Stimulated activated CD4-positive, alpha-beta T cell treated with anti-CD3 and anti-CD28 coated beads, Interleukin-4, amount 100 ng/mL, for 4 hours (primary cell): ENCODE measurements at places on chromosomes 1 and 21.

GRCh38 chr1:161119092-161119903 lies 1.4 kb downstream of the NIT1 start:
- peak; percentile 52 for DNase-seq

DNA sequence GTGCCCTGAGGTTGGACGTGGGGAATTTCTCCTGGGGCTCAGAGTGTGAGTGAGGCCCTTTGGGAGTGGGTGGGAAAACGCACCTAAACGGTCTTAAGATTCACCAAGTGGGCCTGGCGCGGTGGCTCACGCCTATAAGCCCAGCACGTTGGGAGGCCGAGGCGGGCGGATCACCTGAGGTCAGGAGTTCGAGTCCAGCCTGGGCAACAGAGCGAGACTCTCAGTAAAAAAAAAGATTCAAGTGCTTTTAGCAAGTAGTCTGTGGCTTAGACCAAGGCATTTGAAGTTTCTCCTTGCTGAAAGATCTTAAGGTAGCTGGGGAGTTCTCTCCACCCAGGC lies 1.4 kb downstream of the RPS8 start:
- DNase-seq, result no peak

DNA sequence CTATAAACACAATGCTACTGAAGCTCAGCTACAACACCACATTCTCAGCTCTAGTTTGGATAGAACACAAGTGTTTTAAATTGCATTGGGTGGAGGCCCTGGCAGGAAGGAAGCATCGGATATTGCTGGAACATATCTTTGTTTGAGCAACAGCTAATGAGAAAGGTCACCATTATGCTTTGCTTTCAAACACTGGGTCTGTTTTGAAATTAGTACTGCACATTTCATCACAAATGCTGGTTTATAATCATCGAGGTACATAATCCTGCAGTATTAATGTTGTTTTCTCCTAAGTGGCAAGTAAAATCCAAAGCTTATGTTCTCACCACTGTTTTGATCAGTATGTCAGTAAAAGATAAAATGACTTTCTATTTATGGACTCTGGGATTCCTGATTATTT lies 61.5 kb upstream of the ARHGAP29 start:
- no peak for DNase-seq

DNA sequence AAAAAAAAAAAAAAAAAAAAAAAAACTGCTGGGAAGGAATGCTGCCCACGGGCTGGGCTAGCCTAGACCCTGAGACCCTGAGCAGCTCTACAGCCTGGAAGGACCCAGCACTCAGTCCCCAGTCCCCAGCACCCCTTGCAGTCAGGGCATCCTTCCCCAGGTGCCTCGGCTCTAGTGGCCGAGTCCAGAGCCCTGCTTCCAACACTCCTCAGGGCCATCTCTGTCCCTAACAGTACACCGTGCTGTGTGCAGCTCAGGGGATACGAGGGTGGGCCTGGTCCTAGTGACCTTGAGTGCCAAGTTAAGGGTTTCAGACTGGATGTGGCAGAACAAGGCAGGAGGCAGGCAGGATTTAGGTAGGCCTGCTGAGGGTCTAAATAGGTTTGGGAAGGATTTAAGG lies 50.2 kb upstream of the LRP8 start:
- DNase-seq, result no peak

GRCh38 chr1:153968000-153968363 lies 280 bp downstream of the CREB3L4 start:
- no peak for DNase-seq

GRCh38 chr21:46441961-46442498 lies 16.7 kb upstream of the DIP2A start:
- no peak for DNase-seq

DNA sequence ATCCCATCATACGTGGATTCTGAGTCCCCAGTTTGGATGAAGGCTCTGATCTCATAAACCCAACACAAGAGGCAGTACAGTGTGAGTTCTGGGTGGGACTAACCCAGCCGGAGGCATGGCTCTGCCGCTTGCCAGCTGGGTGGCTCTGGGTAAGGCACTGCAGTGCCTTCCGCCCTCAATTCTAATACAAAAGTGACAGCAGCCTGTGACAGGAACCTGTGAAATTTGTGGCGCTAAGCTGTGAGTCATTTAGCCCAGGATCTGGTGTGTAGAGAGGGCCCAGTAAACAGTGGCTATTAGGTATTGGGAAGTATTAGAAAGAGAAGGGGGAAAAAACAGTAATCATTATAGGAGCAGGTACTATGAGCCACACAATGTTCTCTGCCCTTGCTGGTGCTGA lies 23.3 kb downstream of the HSPG2 start:
- DNase-seq, result peak; percentile 15

- no peak for DNase-seq
Measured at GRCh38 chr1:223793716-223794115, 52.0 kb downstream of the TP53BP2 start.

DNA sequence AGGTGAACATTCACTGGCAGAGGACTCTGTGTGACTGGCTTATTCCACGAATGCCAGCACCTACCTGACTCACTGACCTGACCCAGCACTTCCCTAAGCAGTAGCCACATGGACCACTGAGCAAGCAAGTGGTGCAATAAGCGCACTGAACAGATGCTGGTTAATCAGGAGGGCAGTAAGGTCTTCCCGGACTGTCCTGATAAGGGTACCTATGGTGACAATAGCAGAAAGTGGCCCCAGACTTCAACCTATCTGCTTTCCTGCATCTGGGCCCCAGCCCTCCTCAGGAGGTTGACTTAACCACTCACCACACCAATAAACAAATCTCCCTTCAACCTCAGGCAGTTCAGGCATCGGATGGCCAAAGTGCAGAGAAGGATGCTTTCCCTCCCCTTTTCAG lies 65.7 kb downstream of the SETD4 start:
- no peak for DNase-seq
